Activated naive CD8-positive, alpha-beta T cell treated with anti-CD3 and anti-CD28 coated beads, Interleukin-2, amount 50 U/mL, for 24 hours (primary cell): ENCODE measurements at places on chromosomes 1 and 21.

DNA sequence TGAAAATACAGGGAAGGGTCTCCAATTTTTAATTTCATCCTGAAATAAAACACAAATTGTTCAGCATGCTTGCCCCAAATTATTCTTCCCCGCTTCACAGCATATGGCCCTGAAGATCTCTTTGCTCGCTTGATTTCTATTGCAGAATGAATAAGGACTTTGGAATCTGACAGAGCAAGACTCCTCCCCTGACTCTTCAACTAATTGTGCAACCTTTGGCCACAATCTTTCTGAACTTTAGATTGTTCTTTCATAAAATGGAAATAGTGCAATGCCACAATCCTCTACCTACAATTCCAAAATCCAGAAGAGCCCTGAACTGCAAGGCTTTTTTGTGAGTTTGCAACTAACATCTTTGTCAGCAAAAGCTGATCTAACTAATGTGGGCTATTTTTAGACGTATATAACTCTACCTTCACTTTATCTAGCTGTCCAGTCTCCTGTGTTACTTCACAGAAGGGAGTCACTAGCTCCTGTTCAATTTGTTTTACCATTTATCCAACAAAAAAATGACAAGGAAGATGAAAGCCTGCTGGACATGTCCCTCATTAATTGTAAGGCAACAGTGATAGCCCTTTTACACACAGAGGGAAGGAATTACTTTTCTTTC, 13.4 kb downstream of the RNASEL start:
- DNase-seq, result no peak

DNA sequence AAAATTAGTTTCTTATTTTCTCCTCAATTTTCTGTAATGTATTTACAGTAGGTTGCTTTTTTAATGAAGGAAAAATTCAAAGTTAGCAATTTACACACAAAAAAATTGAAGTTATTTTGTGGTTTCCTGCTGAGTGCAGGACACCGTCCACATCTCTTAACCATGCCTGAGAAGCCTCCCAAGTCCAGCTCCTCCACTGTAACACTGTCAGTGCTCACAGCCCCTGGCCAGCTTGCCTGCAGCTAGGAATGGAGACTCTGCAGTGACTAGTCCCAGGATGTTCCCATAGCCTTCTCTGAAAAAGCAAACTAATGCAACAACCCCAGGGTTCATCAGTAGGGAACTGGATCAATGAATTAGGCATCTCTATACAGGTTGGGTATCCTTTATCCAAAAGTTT, 3.5 kb downstream of the A3GALT2 start:
- no peak for DNase-seq

- DNase-seq, result no peak
Observed at GRCh38 chr1:70083519-70083918, 121.9 kb downstream of the LRRC40 start.

- no peak for DNase-seq
Observed at GRCh38 chr1:34131396-34132160, 33.5 kb downstream of the CSMD2 start.

- DNase-seq, result peak; percentile 12
Observed at GRCh38 chr1:223670458-223671159, 5.1 kb upstream of the CAPN8 start.
